Activated CD8-positive, alpha-beta memory T cell treated with anti-CD3 and anti-CD28 coated beads for 48 hours (primary cell): ENCODE measurements at places on chromosomes 5 and 9.

- no peak for DNase-seq
These were observed 1.4 kb downstream of the HDHD3 start for GRCh38 chr9:113375057-113376023.

DNA sequence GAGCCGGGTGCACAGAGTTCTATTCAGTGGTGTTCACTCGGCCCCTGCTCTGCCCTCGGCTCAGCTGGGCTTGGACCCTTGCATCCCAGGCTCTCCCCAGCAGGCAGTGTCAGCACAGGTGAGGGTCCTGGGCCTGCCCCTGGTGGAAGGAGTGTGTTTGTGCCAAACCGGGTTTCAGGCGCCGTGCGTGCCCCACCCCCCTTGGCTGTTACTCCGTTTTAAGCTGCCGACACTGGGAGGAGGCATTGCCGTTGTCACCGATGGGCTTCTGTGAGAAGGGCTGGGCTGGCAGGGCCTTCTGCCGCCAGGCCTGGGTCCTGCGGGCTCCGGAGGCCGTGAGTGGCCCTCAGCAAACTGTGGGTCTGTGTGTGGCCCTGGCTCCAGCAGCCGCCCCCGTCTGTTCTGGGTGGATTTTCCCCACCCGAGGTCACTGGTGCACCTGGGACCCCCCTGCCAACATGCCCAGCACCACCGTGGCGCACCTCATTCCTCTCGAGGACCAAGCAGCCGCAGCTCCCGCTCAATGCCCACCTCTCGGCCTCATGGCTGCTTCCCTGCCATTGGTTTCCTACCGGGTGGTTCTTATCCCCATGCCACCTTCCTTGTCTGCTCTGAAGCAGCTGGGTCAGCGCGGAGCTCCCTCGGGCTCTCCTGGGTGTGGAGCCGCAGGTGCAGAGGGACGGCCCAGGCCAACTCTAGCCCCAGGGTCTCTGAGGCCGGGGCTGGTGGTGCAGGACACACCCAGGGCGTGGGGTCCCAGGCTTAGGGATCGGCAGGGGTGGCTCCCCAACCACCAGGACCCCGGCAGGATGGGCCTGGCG is 44.3 kb upstream of the EXOC3 start:
- DNase-seq, result no peak

DNA sequence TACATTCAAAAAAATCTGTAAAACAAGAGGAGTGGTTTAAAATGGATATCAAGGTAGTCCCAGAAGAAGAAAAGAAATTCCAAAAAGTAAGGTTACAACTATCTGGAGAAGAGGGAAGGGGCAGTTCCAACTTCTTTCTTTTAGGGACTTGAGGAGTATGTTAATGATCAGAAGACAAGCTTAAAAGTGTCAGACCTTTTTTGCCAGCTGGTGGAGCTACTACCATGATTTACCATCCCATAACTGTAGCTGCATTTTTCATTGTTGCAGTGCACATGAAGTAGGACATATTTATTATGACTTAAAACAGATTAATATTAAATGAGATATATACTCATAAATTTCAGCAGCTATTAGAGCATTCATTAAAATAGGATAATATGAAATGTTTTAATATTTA is 158.5 kb upstream of the RGS7BP start:
- DNase-seq, result no peak

- no peak for DNase-seq
These were observed 194.1 kb downstream of the AOPEP start for GRCh38 chr9:94920420-94921091.

GRCh38 chr5:74272024-74272775 is 368.3 kb downstream of the ENC1 start:
- no peak for DNase-seq

DNA sequence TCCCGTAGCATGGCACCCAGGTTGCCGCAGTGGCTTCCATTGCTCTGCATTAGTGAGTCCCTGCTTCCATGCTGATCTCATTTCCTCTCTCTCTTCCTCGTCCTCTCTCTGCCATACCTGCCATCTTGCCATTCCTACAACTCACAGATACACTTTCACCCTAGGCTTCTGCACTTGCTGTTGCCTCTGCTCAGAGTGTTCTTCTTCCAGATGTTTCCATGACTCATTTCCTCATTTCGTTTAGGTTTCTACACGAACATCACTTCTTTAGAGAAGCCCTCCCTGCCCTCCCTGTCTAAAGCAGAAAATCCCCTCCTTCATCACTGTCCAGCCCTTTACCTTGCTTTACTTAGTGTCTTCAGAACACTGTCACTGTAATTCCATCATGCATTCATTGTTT is 115.2 kb upstream of the WWC1 start:
- no peak for DNase-seq
